ENCODE measurements at places on chromosomes 4 and X.

DNA sequence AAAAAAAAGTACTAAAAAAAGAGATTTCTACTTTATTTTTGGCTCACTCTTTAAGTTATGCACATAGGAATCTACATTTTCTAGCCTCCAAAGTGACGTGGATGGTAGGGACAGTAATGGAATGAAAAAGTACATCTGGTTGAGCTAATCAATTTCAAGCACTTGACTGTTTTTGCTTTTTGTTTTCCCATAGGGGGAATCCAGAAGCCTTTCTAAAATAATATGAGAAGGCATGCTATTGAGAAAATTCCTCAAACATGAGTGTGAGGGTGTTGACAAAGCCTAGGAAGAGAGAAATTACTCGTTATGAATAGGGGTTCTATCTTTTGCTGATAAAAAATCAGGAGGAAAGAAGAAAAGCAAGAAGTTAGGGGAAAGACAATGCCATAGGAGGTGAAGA lies 242.5 kb upstream of the PUDP start:
- no peak for DNase-seq

GRCh38 chrX:44343412-44344141 lies at the start of gene EFHC2:
Gene EFHC2, minus strand, starts transcription at chrX:44343672. Its CDS starts 84 bp downstream, at chrX:44343588.
- DNase-seq, result peak; percentile 50

- peak; percentile 43 for DNase-seq
Measured at GRCh38 chrX:130079824-130080406, 30.4 kb downstream of the ELF4 start.

DNA sequence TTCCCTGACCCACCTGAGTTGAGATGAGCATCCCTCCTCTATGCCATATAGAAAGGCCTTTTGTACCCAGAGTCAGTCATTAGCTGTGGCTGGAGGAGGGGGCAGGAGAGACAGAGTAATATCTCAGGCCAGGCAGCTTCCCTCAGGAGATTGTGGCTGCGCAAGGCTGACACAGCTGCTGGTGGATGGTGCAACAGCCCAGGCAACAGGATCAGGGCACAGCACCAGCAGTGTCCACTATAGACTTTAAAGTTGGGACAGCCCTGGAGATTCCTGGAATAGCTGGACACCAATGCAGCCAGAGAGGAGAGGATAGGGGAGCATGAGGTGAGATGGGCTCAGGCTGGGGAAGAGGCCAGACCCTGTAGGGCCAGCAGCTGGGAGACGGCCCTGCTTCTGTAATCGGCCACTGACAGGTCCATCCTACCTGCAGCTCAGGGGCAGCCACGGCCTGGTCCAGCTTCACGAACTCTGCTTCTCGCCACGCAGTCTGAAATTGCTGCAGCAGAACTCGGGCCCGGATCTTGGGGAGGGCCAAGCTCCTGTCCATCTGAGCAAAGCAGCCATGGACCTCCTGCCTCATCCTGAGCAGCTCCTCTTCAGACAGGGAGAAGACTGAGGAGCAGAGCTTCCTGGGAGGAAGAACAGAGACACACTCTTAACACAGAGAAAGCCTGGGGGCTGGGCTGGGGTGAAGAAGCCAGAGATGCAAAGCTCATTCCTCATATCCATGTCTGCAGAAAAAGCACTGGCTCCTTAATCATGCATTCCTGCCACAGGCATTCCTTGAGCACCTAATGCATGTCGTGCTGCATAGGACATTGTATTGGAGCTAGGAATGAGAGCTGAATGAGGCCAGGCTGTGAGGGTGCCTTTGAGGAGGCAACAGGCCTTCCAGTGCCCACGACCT lies 90.1 kb downstream of the EVC2 start:
- DNase-seq, result no peak
